HT-29 (cell line): ENCODE measurements at places on chromosomes 7 and 10. TPM values are rescaled to one million over a fixed set of nuclear protein-coding genes. Genes with fewer than 3 reads are reported as not detected.

The NKX2-3 gene
- not detected in 2 replicates for total RNA-seq

The CTNNA3 gene
- not detected in 2 replicates for total RNA-seq

The GRID2IP gene
- not detected in 2 replicates for total RNA-seq

The OSBPL3 gene
- 8.3 and 13.7 TPM in 2 replicates for total RNA-seq

The PNLIPRP1 gene
- total RNA-seq: not detected in 2 replicates

The CYP3A7 gene
- 0.10 TPM in 1 of 2 replicates, not detected in the other for total RNA-seq

The SPDYE2 gene
- not detected in 2 replicates for total RNA-seq

The FOXI2 gene
- total RNA-seq: not detected in 2 replicates

The ZNRF2 gene
- total RNA-seq: 37.5 and 38.5 TPM in 2 replicates

The SLC35B4 gene
- total RNA-seq: 15.1 and 16.2 TPM in 2 replicates

The ZFAND4 gene
- 0.37 and 4.8 TPM in 2 replicates for total RNA-seq

The INA gene
- total RNA-seq: not detected in 2 replicates

The ALKBH4 gene
- 31.5 and 36.5 TPM in 2 replicates for total RNA-seq

The LRRC61 gene
- total RNA-seq: 74.3 and 76.1 TPM in 2 replicates

The SPDYE5 gene
- total RNA-seq: not detected in 2 replicates

The CPA2 gene
- total RNA-seq: not detected in 2 replicates

The ARPC1A gene
- total RNA-seq: 120 and 151 TPM in 2 replicates

The OR2A7 gene
- 0.86 and 1.8 TPM in 2 replicates for total RNA-seq

The EBF3 gene
- total RNA-seq: not detected in 2 replicates

The KCNMA1 gene
- total RNA-seq: 0.08 TPM in 1 of 2 replicates, not detected in the other

The SEMA3A gene
- total RNA-seq: 7.2 and 9.4 TPM in 2 replicates

The SYT15B gene
- total RNA-seq: not detected in 2 replicates

The HTR5A gene
- not detected in 2 replicates for total RNA-seq

The PON3 gene
- 2.2 and 3.6 TPM in 2 replicates for total RNA-seq

The OPN1SW gene
- total RNA-seq: not detected in 2 replicates

The FAM180A gene
- total RNA-seq: not detected in 2 replicates

The UCMA gene
- total RNA-seq: not detected in 2 replicates

The FANK1 gene
- 1.6 and 4.0 TPM in 2 replicates for total RNA-seq

The AKR1C4 gene
- 0.29 TPM in 1 of 2 replicates, not detected in the other for total RNA-seq

The COA1 gene
- 55.2 and 72.0 TPM in 2 replicates for total RNA-seq

The ECD gene
- 20.9 and 24.9 TPM in 2 replicates for total RNA-seq

The RBM20 gene
- 0.13 TPM in 1 of 2 replicates, not detected in the other for total RNA-seq

The MSMB gene
- not detected in 2 replicates for total RNA-seq

The CCDC136 gene
- not detected in 2 replicates for total RNA-seq

The PNLIPRP3 gene
- not detected in 2 replicates for total RNA-seq

The LIPM gene
- total RNA-seq: not detected in 2 replicates

The CALHM3 gene
- total RNA-seq: not detected in 2 replicates

The CYP2E1 gene
- total RNA-seq: not detected in 2 replicates
